ENCODE measurements at places on chromosomes 16 and 17.

- no peak for DNase-seq
These were observed 52.2 kb downstream of the BCAS3 start for GRCh38 chr17:60729854-60730253.

DNA sequence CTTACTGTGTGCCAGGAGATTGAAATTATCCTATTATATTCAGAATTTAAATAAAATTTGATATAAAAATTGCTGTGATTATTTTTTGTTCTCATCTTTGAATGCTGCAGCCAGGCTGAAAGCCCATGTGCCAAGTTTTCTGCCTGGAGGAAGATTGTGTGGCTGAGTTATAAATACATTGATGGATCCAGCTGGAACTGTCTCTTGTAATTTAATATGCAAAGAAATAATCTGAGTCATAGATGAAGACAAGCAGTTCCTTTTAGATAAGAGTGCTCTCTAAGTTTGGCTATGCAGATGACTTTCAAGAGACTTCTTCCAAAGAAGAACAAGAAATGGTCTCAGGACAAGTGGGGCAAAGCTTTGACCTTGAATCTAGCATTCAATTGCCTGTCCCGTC, 871.0 kb downstream of the CDH11 start:
- no peak for DNase-seq

- no peak for DNase-seq
These were observed at the start of gene TMEM235 for GRCh38 chr17:78230996-78231935. TSS of gene TMEM235 (plus strand) at chr17:78231631. CDS start at chr17:78232024, 393 bp downstream.

DNA sequence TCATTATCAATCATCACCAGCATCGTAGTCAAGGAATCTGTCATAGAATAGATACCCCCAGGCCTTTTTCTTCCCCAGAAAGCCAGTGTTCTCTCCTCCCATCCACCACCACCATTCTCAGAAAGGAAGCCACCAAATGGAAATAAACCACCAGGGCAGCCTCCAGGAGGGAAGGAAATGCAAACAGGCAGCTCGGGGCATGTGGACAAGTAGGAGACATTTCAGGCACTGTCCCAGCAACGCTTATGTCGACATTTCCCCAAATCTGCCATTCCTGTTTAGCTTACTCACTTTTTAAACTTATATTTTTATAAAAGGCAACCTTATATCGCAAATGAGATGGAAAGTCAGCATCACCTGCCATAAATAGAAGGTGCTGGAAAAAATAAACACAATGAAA, 15.8 kb downstream of the EMP2 start:
- DNase-seq: no peak

GRCh38 chr17:74601944-74602572, 10.0 kb upstream of the CD300LD start:
- peak; percentile 17 for DNase-seq

DNA sequence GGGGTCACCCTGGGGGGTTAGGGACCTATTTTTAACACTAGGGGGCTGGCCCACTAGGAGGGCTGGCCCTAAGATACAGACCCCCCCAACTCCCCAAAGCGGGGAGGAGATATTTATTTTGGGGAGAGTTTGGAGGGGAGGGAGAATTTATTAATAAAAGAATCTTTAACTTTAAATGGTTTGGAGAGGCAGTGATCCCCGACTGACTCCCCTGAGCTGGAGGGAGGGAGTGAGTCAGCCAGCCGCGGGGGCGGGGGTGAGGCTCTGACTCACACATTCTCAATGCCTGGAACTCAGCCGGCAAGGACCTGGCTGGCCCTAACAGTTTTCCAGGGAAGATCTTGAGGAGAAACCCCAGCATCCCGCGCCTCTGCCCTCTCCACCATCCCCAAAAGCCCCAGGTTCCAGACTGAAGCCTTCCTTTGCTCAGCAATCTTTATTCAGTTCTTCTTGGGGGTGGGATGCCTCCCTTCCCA, 1.5 kb downstream of the HCFC1R1 start:
- peak; percentile 94 for DNase-seq

DNA sequence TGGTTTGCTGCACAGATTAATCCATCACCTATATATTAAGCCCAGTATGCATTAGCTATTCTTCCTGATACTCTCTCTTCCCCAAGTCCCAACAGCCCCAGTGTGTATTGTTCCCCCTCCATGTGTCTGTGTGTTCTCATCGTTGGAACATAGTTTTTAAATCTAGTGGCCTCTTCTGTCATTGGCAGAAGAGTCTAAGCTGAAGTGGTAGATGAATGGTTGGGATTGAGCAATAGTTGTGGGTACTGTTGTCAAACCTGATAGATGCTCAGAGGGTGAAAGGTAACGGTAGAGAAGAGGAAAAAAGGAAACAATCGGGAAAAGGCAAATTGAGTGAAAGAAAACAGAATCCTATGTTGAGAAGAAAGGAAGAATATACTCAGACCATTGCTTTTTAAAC, 29.9 kb downstream of the MAP3K3 start:
- no peak for DNase-seq
